NCI-H526 (cell line): ENCODE measurements at places on chromosomes 2 and 18.

DNA sequence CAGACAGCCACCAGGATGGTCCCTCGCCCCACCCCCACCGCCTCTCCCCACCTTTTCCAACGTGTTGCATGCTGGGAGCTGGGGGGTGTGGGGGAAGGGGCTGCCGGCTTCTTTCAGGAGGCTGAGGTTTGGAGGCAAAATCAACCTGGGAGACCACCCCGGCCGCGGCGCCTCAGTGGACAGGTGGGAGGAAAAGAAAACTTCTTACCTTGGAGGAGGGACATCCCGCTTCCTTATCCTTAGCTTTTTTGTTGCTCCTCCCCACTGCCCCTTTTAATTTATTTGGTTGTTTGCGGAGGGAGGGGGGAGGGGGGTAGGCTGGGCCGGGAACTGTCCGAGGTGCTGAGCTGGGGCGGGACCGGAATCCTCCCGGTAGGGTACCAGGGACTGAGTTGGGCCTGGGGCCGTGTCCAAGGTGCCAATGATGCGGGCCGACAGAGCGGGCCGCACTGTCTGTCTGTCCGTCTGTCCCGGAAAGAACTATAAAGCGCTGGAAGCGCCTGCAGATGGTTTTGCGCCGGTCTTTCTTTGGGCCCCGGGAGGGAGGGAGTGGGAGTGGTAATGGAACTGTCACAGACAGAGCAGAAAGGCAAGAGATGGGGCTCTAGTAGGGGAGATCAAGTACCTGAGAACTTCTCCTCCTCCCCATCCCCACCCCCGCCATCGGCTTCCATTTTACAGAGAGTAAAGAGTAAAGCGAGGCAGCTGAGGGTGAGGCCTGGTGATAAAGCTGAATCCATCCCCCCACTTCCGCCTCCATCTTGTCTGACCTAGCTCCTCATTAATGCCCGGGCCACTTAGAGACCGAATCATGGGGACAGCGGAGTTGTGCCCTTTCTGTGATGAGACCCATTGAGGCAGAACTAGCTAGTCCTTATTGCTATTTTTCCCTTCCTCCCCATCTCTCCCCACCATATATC, 2.4 kb downstream of the CDK5R2 start:
- peak; percentile 83 for DNase-seq

- DNase-seq, result no peak
These were observed 46.4 kb upstream of the BZW1 start for GRCh38 chr2:200765139-200765951.

GRCh38 chr18:24818441-24818840, 358.0 kb downstream of the HRH4 start:
- DNase-seq, result no peak

DNA sequence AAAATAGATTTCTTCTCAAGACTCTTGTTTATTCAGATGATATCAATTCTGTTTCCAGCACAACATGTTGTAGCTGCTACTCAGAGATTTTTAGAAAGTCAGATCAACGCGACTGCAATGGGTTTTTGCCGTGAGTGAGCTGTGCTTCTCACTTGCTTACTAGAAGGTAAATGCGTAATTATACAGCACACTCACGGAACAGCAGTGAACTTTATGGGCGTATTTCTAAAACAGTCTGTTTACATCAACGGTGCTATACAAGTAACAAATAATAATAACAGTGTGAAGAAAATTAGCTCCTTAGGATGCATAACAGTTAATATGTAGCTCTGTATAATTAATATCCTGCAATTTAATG, 533.6 kb downstream of the RNF144A start:
- DNase-seq, result no peak

DNA sequence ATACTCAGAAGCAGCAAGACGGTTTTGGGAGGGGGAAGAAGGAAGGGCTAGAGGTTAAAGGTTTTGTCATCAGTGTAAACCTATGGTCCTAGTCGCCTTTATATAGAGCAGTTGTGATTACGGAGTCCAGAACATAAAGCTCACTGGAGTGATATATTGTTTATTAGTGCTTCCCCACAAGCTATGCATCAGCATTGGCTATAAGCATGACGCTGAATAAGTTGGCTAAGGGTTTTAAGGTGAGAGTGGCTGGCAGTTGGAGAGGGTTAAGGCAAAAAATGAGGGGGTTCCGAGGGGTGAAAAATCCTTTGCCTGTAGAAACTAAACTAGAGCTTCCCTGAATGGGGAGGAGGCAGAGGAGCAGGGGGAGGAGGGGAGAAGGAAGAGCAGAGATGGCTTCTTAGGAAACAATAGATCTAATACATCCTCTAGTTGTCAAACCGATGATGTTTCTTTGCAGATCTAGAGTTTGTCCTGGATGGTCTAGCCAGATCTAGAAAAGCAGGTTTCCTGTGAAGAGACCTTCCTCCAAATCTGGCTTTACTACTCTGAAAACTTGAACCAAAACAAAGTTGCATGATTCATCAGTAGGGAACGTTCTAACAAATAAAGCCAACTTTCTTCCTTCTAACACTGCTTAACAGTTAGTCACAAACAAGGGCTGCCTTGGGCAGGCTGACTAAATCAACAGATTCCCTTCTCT, 2.5 kb downstream of the KLF7 start:
- no peak for DNase-seq

- DNase-seq, result no peak
These were observed 75.4 kb downstream of the CD8B2 start for GRCh38 chr2:106562268-106563186.

DNA sequence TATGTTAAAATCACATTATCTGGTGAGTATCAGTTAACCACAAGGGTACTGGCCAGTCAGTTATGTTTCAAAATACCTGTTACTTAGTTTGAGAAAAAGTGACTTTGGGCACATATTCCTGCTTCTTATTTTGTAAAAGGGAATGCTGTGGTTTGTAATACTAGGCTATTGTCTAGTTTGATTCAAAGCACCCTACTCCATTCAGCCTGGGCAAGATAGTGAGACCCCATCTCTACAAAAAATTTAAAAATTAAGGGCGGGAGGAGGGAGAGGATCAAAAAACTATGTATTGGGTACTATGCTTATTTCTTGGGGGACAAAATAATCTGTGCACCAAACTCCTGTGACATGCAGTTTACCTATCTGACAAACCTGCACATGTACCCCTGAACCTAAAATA, 18.9 kb downstream of the MBD5 start:
- DNase-seq, result no peak

DNA sequence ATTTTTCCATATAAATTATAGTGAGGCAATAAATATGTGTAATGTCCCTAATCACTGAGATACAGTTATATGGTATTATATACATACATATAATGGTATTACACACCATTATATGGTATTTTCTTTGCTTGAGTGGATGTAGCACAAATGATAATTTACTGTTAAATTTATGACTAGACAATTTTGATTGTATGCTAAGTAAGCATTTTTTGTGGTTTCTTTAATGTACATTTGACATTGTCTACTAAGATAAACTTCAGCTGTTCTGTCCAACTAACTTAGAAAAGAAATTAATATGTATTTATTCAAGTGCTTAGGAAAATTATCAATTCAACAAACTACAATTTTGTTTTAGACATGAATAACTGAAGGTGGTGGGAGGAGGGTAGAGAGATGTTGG, 122.6 kb downstream of the SCN3A start:
- DNase-seq, result no peak

- peak; percentile 54 for DNase-seq
These were observed 583 bp downstream of the CERS6 start for GRCh38 chr2:168456521-168457189.
